ENCODE measurements at places on chromosomes 5 and 9. TPM values are rescaled to one million over a fixed set of nuclear protein-coding genes. Genes with fewer than 3 reads are reported as not detected.

The PFN3 gene
- not detected for total RNA-seq

GRCh38 chr9:19965336-19965735 lies 176.5 kb upstream of the SLC24A2 start:
- DNase-seq = no peak
- H3K4me1 ChIP-seq = peaks cover 2% of the 10 kb centered on the region
- no peaks in the 10 kb centered on the region for H3K36me3 ChIP-seq
- H3K27me3 ChIP-seq = peaks cover 13% of the 10 kb centered on the region

DNA sequence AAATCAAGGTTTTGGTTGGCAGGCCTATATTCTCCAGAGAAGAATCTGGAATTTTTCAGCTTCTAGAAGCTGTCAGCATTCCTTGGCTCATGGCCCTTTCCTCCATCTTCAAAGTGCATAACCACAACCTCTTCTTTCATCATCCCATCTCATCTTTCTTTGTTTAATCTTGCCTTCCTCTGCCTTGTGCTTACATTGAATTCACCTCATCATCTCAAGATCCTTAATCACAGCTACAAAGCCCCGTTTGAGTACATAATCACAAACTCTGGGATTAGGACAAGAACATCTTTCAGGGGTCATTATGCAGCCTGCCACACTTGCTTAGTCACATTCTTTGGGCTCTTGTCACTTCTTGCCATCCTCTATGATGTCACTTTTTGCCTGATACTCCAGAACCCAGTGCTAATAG lies 130.3 kb downstream of the FOXD1 start:
- H3K4me3 ChIP-seq = no peak overlapping the region
- no peak for DNase-seq
- H3K27ac ChIP-seq = no peak overlapping the region

The CTXN3 gene
- total RNA-seq = not detected

DNA sequence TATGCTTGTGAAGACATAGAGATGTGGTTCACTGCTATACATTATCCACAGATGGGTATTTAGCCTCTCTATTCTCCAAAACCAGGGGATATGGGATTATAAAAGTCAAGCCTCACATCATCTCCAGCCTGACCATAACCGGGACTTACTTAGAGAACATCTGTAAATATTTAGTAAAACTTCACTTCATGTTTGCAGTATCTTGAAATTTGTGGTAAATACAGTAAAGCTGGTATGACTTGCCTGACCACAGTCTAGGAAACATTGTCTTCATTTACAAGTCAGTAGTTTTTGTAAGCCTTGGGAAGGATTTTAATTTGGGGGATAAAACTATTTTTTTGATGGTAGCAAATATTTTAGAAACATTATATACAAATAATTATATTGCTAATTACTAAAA lies 64.2 kb downstream of the MAST4 start:
- H3K4me3 ChIP-seq = no peak overlapping the region
- H3K4me1 ChIP-seq = no peaks in the 10 kb centered on the region
- no peak for DNase-seq
- H3K36me3 ChIP-seq = no peaks in the 10 kb centered on the region

GRCh38 chr9:36598273-36598672 lies 25.6 kb downstream of the MELK start:
- peak overlapping the region; percentile 74 for H3K27ac ChIP-seq
- H3K4me3 ChIP-seq = no peak overlapping the region

GRCh38 chr9:109319626-109320241 lies 1.1 kb downstream of the EPB41L4B start:
- peaks cover 8% of the 10 kb centered on the region for H3K4me1 ChIP-seq
- no peaks in the 10 kb centered on the region for H3K36me3 ChIP-seq
- H3K27ac ChIP-seq = no peak overlapping the region
- H3K4me3 ChIP-seq = peak overlapping the region; percentile 75
- peaks cover 69% of the 10 kb centered on the region for H3K27me3 ChIP-seq

DNA sequence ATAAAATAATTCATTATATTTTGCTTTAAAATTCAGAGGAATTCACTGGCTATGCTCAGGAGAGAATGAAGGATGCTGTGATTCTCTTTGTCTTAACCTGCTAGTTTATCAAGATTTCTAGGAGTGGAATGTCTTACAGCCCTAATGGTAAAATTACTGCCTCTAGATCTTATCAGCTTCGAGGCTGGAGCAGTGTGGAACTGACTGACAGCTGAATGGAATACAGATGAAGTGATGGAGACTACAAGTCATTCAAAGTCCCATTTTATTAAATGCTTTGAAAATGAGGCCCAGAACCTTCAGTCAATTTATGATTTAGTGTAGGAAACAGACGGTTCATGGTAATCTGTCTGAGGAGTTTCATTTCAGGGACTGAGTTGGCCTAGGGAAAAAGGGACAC lies 202.1 kb downstream of the RFX3 start:
- H3K4me1 ChIP-seq = peaks cover 5% of the 10 kb centered on the region
- no peak overlapping the region for H3K27ac ChIP-seq
- H3K4me3 ChIP-seq = no peak overlapping the region
- no peaks in the 10 kb centered on the region for H3K36me3 ChIP-seq
- no peak for DNase-seq

- no peaks in the 10 kb centered on the region for H3K4me1 ChIP-seq
- no peak for DNase-seq
- no peak overlapping the region for H3K4me3 ChIP-seq
- no peaks in the 10 kb centered on the region for H3K36me3 ChIP-seq
- H3K27ac ChIP-seq = no peak overlapping the region
- H3K27me3 ChIP-seq = no peaks in the 10 kb centered on the region
Measured at GRCh38 chr5:44252545-44252944, 136.7 kb downstream of the FGF10 start.

The PIK3R1 gene
- total RNA-seq = 58.8 TPM

The SV2C gene
- 0.32 TPM for total RNA-seq

GRCh38 chr5:174798551-174798951 lies 74.2 kb downstream of the MSX2 start:
- H3K27me3 ChIP-seq = peaks cover 12% of the 10 kb centered on the region
- no peaks in the 10 kb centered on the region for H3K36me3 ChIP-seq
- H3K4me3 ChIP-seq = no peak overlapping the region

- no peak overlapping the region for H3K27ac ChIP-seq
- H3K27me3 ChIP-seq = peaks cover 16% of the 10 kb centered on the region
- no peak for DNase-seq
- H3K4me3 ChIP-seq = no peak overlapping the region
- H3K4me1 ChIP-seq = no peaks in the 10 kb centered on the region
- no peaks in the 10 kb centered on the region for H3K36me3 ChIP-seq
Measured at GRCh38 chr5:74122979-74123590, 497.1 kb downstream of the ARHGEF28 start.

DNA sequence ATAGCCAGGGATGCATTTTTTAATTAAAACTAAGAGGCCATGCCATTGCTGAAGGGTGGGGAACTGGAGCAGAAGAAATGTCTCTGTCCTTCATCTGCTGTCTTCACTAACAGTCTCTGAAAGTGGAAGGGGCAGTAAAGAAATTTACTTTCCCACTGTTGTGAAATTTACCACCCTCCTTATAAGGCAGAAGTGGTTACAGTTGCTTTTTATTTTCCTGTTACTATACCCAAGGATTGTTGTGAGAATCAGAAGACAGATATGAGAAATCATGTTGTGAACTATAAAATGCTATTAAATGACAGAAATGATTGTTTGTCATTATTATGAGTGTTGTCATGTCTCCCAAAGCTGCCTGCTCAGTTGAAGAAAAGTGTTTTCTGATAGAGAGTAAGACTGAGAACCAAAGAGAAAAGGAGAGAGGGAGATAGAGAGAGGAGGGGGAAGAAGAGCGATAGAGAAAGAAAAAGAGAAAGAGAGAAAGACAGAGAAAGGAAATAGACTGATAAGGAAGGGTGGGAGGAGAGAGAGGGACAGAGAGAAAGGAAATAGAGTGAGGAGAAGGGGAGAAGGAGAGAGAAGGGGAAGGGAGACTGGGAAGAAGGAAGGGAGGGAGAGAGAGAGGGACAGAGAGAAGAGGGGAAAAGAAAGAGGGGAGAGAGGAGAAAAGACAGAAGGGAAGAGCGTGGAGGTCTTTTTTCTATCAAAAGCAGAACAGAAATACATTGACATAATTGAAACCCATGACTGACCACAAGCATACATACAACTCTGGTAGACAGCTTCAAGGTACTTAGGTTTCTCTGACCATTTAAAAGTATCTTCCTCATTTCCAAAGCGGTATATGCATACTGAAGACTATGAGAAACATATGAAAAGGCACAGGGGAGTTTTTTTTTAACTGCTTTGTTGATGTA lies 22.5 kb downstream of the SEC61B start:
- H3K27ac ChIP-seq = peak overlapping the region; percentile 61
- no peaks in the 10 kb centered on the region for H3K27me3 ChIP-seq
- no peak for DNase-seq
- H3K4me1 ChIP-seq = peaks cover 29% of the 10 kb centered on the region
- H3K4me3 ChIP-seq = no peak overlapping the region

GRCh38 chr9:131387394-131387793 lies 6.5 kb upstream of the PRRC2B start:
- H3K4me1 ChIP-seq = peaks cover 5% of the 10 kb centered on the region
- DNase-seq = no peak
- H3K36me3 ChIP-seq = no peaks in the 10 kb centered on the region
- peaks cover 4% of the 10 kb centered on the region for H3K27me3 ChIP-seq
- no peak overlapping the region for H3K4me3 ChIP-seq

Measured in activated T-helper 2 cell treated with anti-CD3 and anti-CD28 coated beads, Interferon-gamma antibody, Interleukin-2, Interleukin-4, amounts not matched to agents 10 μg/mL and 5 μg/mL and 100 μg/mL, durations not matched to agents 14 hours and 24 hours and 36 hours (primary cell).